ENCODE measurements at places on chromosomes 4 and X.

GRCh38 chrX:23788946-23789345 lies 6.0 kb downstream of the SAT1 start:
- DNase-seq: no peak

- DNase-seq: no peak
These were observed 68.7 kb upstream of the PRDX4 start for GRCh38 chrX:23598575-23598974.

DNA sequence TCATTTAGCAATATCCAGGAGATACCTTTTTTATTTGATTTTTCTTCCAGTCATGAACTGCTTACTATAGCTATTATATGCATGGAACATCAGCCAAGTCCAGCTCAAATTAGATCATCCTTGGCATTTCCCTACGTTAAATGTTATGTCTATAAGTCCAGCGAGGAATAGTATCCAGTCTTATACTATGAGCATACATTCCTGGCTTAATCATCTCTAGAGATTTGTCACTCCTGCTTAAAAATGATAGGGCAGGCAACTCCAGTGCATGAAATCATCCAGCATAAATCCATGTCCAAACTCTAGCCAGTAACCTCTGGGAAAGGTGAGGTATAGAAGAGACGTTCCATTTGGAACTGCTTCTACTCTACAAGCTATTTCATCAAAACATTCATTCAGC lies 126.7 kb upstream of the VCX2 start:
- no peak for DNase-seq

GRCh38 chrX:95058815-95059214 lies 1384.8 kb downstream of the FAM133A start:
- DNase-seq: no peak

DNA sequence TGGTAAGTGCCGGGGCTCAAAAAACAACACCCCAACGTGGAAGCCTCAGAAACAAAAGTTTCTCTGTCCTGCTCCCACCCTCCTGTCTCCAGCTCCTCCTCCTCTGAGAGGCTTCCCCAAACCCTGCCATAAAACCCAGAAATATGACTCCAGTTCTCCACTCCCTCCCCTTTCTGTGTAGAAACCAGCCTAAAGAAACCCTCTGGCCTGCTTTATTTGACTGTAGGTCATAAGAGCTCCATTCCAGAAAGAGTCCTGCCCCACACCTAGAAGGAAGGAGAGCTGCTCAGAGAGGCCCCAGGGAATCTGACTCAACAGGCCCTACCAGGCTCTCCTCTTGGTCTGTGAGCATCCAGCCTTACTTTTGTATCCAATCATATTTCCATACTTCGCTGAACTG lies 872 bp upstream of the S100P start:
- no peak for DNase-seq

- no peak for DNase-seq
These were observed 243.0 kb upstream of the FSTL5 start for GRCh38 chr4:162406637-162407365.

- no peak for DNase-seq
These were observed 1196.4 kb upstream of the TENM3 start for GRCh38 chr4:181046809-181047208.

GRCh38 chrX:8848441-8848840 lies 47.3 kb upstream of the FAM9A start:
- no peak for DNase-seq

GRCh38 chr4:29310252-29310651 lies 1409.9 kb upstream of the PCDH7 start:
- no peak for DNase-seq

DNA sequence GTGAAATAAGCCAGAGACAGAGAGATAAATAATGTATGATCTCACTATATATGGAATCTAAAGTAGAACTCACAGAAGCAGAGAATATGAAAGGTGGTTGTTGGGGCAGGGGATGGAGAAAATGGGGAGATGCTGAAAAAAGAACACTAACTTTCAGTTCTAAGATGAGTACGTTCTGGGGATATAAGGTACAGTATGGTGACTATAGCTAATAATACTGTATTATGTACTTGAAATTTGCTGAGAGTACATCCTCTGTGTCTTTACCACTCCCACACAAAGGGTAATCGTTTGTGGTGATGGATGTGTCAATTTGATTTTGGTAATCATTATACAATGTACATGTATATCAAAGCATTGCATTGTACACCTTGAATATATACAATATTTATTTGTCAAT lies 6.6 kb downstream of the FBXL5 start:
- DNase-seq: no peak

DNA sequence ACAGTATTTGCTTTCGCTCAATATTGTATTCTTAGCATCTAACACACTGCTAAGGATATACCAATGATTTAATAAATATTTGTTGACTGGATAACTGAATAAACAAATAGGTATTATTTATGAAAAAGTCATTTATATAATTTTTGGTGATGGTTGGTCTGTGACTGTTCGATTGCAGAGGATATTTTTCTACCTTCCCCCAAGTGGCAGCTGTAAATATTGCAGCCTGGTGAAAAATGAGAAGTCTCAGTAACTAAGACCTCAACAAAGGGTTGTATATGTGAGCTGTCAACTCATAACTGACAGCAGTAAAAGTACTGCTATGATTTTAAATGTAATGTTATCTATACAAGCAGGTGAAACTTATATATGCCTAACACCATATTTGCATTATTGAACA lies 36.0 kb downstream of the HTR2C start:
- no peak for DNase-seq

- no peak for DNase-seq
These were observed 236 bp downstream of the PCDH10 start for GRCh38 chr4:133149364-133149695.

DNA sequence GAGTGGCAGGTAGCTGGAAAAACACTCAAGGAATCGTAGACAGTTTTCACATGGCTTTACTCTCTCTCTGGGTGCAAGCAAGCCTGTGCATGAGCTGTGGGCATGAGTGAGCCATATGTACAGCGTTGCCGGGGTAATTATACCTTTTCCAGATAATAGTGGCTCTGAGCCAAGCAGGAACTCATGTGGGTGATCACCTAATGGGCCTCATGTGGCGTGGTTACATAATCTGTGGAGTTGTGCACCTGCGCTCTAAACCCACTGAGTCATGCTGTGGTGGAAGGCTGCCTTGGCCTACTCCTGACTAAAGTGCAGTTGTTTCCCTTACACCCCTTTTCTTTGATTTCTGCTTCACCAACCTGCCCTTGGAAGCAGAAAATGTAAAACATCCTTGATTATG lies 1564.5 kb upstream of the PCDH10 start:
- no peak for DNase-seq

DNA sequence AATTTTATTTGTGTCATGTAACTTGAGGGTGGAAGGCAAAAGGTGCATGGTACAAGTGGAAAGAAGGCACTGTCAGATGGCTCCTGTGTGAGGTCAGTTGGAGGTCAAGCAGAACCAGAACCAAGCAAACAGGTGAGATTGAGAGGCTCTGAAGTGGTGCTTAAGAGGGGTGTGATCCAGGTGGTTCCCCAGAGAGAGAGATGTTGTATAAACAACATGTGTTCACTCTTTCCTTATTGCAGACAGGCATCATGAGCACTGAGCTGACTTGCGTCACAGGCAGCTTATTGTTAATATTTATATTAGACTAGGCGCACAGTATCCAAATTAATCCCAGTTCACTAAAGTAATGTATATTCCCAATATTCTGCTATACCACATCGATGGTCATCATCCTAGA lies 56.8 kb downstream of the CXCL13 start:
- no peak for DNase-seq

- DNase-seq: no peak
These were observed 252.4 kb upstream of the SLIT2 start for GRCh38 chr4:19999276-19999675.

DNA sequence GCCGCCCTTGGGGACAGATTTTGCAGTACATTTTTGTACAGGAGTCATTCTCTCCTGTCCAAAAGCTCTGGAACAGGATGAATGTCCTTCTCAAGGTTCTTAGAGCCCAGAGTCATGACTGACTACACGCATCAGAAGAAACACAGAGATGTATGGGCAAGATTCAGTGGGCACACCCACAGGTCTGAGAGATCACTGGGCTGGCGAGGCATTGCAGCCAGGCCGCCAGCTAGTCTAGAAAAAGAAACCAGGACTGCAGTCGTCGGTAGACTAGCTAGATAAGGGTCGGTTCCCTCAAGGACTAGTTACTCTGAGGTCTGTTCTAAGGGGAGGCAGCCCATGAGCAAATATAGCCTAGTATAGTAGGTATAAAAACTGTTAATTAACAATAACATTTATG lies 19.8 kb downstream of the GBA3 start:
- DNase-seq: no peak

DNA sequence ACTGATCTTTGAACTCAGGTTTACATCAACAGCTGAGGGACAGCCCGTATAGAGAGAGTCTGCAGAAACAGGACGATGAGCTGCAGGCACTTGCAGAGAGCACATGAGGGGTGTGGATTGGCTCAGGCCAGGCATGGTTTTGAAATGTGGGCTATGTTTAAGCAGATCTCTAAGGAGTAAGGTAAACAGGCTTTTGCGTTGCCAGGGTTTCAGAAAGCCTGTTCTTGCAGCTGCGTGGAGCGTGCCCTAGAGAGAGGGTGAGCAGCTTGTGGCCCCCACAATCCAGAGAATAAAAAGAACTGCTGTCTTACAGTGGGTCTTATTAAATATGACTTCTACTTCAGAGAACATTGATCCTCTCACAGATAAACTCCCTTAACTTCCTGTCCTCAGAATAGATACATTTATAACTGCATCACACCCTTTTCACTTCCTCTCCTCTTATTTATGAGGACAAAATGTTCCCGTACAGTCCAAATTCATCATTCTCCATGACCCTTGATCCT lies 64.1 kb downstream of the TMA16 start:
- no peak for DNase-seq

DNA sequence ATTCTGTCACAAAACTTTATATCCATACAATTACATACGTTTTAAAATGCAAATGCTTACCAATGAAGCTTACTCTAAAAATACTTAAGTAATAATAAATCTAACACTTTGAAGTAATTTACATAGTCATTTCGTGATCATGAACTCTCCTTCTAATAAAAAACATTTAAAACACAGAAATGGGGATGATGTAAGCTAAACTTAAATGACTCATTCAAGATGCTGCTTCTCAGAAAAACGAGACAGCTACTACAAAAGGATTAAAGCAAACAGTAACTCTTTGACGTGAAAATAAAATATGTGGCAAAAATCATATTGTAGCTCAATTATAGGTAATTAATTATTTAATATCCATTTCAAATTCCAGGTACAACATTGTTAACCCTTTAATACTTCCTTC lies 148.7 kb downstream of the FGF16 start:
- DNase-seq: no peak

DNA sequence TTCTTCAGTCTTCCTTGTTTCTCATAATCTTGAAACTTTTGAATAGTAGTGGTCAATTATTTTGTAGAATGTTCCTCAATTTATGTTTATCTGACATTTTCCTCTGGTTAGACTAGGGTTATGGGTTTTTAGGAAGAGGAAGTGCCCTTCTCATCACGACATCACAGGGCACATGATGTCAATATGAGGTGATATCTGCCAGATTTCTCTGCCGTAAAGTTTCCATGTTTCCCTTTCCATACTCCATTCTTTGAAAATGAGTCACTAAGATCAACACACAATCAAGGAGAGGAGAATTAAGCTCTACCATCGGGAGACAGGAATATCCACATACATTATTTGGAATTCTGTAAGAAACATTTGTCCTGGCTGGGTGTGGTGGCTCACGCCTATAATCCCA lies 28.4 kb downstream of the RP2 start:
- no peak for DNase-seq

GRCh38 chr4:185742766-185743165 lies 69.2 kb downstream of the SORBS2 start:
- DNase-seq: no peak

DNA sequence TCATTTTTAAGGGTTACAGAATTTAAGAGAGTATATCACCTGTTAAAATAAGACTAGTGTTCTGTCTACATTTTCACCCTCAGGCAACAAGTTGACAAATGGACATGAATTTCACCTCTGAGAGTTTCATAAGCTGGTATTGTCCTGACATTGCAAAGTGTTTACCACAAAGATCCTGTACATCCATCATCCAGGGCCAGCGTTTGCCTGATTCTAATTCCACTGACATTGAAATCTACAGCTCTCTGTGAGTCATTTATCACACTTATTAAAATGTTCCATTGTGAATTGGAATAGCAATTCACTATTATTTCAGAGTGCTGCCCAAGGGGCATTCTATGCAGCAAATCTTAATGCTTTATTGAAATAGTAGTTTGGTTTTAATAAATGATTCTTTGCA lies 1499.4 kb upstream of the PCDH7 start:
- DNase-seq: no peak

DNA sequence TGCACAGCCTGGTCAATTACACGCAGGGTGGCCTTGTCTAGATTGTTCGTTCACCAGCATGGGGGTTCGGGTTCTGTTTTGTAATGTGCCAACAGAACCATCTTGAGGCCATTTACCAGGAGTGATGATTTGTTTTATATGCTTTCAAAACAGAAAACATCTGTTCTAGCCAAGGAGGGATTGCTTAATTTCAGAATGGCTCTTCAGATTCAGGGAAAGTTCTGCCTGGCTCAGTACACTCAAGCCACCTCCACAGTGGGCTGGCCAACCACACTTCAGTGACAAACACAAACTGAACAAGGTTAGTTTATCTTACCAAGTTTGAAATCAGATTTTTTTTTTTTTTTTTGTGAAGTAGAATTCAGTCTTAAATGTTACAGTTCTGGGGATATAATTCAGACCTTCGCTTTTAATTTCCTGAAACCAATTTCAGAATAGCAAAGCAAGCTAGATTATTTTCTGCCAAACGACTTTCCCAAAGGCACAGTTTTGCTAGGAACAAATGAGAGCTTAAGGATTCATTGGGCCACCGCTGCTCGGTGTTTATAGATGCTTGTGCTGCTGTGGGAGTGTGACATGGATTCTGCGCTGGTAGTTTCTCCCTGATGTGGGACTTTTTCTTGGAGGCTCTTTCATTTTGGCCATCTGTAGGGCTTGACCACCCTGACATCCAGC lies 23.4 kb downstream of the SMS start:
- DNase-seq: no peak

DNA sequence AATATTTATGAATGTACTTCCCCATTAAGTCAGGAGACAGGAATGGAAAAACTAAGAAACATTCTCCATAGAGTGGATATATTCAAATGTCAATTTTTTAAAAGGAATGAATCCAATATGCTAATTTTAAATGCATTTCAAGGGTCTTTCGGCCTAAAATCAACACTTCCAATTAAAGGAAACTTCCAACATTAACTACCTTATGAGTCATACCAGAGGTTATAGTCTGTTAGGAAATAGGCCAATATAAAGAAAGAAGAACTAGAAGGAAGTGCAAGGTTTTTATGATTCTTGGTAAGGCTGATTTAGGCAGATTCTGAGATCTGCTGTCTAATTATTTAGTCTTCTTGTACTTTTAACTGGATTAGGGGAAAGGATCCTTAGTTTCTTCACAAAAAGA lies 260.1 kb upstream of the EDNRA start:
- no peak for DNase-seq

Data from T-helper 2 cell treated with Interferon-gamma antibody and Interleukin-4, amounts not matched to agents 5 μg/mL and 100 μg/mL, for 36 hours (primary cell).